ENCODE measurements at places on chromosomes 5 and 9.

- peak; percentile 32 for DNase-seq
Measured at GRCh38 chr5:43573058-43573457, 16.2 kb upstream of the PAIP1 start.

DNA sequence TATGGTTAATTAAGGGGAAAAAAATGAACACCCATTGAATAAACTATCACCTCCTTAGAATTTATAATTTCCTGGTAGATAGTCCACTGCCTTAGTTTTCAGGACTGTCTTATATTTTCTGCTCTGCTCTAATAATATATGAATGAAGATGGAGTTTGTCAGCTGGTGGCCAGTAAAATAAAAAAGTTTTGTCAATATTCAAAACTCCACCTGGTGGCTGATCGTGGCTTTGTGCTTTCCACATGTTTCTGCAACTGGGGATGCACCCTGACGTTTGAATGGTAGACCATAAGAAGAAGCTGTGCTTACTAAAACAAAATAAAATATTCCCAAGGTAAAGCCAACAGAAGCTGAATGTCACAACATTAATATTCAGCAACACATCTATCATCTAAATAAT lies 286.6 kb upstream of the IZUMO3 start:
- peak; percentile 13 for DNase-seq

DNA sequence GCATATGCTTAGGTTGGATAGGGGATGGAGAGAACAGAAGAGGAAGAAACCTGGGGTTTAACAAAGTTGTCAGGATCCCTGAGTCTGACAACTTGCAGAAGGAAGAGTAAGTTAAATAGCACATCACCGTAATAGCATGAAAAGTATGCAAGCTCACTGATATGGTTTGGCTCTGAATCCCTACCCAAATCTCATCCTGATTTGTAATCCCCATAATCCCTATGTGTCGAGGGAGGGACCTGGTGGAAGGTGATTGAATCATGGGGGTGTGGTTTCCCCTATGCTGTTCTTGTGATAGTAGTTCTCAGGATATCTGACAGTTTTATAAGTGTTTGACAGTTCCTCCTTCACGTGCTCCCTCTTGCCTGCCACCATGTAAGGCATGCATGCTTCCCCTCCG lies 193.3 kb downstream of the PSAT1 start:
- no peak for DNase-seq

GRCh38 chr9:37540634-37541033 lies 35.5 kb downstream of the FBXO10 start:
- DNase-seq: peak; percentile 92

- DNase-seq: no peak
Measured at GRCh38 chr5:141875022-141875740, 3.0 kb downstream of the PCDH1 start.

GRCh38 chr9:137666955-137667670 lies 48.3 kb downstream of the EHMT1 start:
- DNase-seq: no peak

DNA sequence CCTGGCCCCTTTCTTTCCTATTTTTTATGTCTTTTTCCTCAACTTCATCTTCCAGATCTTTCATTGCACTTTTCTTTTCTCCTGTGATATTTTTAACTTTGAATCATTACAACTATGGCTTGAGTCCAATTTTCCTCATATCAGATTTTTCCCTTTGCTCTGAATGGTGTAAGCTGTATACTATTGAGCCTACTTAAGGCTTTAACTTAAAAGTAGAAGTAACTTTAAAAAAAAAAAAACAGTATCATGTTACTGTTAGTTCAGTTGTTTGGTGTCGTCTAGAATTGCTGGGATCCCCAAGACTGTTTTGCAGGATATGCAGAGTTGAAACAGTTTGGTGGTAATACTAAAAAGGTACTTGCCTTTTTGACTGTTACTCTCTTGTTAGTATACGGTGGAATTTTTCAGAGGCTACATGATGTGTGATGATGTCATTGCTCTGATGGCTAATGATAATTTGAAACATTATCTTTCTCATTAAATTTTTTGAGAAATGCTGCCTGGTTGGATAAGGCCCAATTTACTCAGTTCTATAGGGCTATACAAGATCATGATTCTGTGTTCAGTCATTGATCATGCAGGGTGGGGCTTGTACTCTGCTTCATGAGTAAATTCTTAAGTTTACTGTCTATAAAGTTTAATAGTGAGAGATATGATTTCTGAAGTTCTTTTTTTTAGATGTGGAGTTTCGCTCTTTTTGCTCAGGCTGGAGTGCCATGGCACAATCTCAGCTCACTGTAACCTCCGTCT lies 8.8 kb downstream of the NAA35 start:
- no peak for DNase-seq

- no peak for DNase-seq
Measured at GRCh38 chr9:122445155-122445749, 32.5 kb downstream of the OR1J1 start.

DNA sequence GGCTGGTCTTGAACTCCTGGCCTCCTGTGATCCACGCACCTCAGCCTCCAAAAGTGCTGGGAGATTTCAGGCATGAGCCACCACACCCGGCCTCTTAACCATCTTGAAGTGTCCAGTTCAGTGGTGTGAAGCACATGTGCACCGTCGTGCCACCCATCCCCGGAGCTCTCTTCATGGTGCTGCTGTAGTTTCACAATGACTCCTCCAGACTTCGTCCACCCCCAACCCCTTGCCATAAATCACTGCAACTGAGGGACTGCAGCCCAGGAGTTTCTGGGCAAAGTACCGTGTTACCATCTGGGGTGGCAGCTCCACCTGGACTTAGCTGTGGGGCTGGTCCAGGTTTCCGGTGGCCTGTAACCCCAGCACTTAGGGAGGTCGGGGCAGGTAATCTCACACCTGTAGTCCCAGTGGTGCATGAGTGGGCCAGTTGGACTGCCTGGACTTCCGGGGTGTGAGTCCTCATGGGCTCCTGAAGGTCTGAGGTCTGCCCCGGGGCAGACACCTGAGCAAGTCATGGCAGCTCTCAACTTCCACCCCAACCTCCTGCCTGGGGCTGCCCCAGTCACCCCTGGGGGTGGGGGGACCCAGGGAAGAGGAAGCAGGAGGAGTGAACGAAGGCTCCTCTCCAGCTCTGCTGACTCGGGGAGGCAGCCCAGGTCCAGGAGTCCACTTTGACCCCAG lies 6.6 kb upstream of the N4BP3 start:
- no peak for DNase-seq

GRCh38 chr9:110130211-110130610 lies 77.7 kb downstream of the C9orf152 start:
- DNase-seq: no peak

GRCh38 chr5:36356915-36357314 lies 55.2 kb upstream of the RANBP3L start:
- DNase-seq: no peak

DNA sequence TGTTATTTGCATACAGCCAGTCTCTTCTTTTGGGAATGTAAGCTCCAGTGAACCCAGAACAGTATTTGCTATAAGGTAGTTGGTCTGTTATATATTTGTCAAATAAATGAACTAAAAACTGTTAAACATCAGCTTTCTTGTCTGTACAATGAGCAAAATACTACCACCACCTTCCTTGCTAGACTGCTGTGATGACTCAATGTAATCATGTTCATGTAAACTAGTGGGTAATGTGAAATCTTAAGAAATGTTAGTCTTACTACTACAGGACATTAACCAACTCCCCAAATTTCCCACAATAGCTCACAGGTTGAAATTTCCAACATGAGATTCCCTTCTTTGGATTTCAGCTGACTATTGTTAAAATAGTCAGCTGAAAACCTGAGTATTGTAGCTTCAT lies 176.1 kb downstream of the TRPM3 start:
- no peak for DNase-seq

- DNase-seq: no peak
Measured at GRCh38 chr9:2824564-2824963, 19.3 kb downstream of the PUM3 start.

GRCh38 chr5:111278858-111279504 lies 54.8 kb downstream of the CAMK4 start:
- DNase-seq: peak; percentile 8

DNA sequence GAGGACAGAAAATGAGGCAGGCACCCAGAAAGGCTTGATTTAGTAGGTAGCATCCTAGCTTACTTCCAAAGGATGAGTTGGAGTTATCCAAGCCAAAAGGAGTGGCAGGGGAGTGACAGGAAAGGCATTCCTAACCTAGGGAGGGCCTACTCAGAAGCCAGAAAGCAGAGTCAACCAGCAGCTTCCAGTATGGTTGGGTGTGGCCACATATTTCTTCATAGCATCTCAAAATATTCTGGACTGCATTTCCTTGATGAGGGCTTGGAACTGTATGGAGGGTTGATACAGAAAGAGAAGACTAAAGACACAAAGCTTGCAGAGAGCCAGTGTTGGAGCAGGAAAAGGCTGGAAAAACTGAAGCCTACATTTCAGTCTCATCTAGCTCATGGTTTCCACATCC lies 656.8 kb upstream of the DMAC1 start:
- no peak for DNase-seq

DNA sequence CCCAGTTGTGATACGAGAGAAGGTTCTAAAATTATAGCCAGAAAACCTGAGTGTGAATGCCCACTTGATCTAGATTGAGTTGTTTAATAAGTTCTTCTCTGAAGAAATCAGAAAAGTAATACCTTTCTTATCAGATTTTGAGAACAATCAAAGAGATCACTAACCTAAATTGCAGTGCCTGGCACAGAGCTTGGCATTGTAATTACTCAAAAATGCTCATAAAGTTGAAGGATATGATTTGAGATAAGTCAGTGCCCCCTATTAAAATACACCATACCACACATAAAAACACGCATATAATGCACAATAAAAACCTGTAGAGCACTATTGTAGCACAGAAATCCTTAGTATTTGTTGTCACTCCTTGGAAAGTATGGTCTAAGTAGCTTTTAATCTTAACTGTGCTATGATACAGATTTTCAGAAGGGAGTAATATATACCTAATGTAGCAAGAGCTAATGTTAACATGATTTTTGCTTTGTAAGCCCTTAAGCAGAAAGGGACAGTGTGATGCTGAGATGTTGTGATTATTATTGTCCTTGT lies 257.5 kb upstream of the CDH18 start:
- DNase-seq: no peak

DNA sequence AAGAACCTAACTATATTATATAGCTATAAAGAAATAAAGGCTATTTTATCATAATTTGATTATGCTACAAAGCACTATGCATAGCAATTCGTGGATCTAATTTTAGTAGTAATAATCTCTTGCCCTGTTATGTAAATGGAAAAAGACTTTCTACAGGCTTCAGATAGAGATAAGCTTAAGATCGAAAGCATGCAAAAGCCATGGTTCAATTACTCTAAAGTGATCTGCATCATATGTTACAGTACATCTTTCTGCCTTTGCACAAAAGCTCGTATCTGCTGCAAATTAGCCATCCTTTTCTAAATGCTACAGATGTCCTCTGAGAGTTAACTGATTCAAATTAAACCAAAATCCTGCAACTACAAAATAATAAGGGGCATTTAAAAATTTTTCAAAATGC lies 234.8 kb upstream of the TMEM161B start:
- no peak for DNase-seq

DNA sequence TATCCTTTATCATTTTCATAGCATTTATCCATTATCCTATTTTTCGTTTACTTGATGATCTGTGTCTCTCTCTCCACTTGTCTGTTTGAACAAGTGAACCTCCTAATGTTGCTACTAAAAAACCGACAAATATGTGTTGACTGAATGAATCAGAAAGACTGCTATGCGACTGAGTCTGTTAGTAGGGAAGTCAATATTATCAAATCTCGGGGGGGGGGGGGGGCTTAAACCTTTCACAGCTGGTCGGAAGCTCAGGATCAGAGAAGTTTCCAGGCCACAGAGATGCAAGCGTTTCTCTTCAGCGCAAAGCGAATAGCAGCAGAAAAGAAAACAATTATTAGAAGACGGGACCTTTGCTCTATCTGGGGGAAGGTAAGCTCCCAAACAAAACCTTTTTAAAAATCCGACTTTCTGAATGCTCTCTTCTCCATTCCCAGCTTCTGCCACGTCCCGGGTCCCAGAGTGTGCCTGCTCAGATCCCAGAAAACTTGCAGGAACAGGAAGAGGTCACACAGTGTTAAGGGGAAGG lies 412 bp downstream of the RIOK2 start:
- no peak for DNase-seq

- no peak for DNase-seq
Measured at GRCh38 chr5:154709368-154710305, 45.5 kb upstream of the LARP1 start.

- no peak for DNase-seq
Measured at GRCh38 chr5:133240425-133241091, 188.7 kb downstream of the HSPA4 start.

DNA sequence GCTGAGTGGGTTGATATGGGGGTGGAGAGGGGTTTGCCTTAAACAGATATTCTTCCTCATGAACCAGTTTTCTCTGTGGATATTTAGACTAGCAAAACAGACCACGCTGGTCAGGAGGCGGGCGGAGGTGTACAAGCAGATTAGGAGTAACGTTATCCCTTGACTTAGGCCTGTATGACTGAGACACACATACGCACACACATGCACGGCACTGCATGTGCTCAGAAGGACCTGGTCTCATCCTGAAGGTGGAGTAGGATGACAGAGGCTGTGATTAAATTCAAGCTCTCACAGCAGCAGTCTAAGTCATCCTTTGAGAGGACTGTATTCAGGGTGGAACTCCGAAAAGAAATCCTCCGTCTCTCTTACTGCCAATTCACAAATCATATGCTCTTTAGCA lies 209.7 kb downstream of the DIRAS2 start:
- DNase-seq: no peak

DNA sequence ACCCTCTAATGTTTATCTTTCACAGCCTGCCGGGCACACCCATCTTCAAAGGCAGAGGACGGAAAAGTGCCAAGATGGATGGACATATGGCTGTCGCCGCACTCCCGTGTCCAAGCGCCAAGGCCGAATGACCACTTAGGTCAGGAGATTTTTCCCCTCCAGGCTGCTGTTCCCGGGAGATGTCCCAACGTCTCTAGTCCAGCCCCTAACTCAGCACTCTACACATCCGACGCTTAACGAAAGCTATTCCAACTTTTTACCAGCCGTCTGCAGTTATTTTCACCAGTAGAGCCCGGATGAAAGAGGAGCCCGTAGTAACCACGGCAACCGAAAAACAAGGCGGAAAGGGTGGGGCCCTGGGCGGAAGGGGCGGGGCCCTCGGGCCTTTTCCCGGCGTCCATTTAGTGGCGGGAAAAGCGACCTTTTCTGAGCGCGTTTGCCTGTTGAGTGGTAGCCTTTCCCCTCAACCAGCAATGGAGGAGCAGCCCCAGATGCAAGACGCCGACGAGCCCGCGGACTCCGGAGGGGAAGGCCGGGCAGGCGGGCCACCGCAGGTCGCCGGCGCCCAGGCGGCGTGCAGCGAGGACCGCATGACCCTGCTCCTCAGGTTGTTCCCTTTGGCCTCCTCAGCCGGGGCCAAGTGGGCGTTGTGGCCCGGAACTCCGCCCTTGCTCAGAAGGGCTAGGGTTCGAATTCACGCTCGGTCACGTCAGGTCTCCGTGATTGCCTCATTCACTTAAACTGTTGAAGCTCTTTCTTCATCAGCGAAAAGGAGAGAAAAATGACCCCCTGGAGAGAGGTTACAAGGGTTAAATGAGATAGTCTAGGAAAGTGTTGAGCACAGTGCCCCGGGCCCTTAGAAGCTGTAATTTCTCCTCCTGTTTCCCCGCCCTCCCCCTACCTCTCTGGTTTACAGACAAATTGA lies at the start of gene CENPH:
Gene CENPH, plus strand, starts transcription at position 422 of the 925 bp plus-strand sequence. Its CDS starts 52 bp downstream, at position 474.
- DNase-seq: peak; percentile 63
